Stimulated activated naive CD8-positive, alpha-beta T cell treated with anti-CD3 and anti-CD28 coated beads, Interleukin-15, amount 100 ng/mL, for 72 hours (primary cell): ENCODE measurements at places on chromosomes 1 and 21.

DNA sequence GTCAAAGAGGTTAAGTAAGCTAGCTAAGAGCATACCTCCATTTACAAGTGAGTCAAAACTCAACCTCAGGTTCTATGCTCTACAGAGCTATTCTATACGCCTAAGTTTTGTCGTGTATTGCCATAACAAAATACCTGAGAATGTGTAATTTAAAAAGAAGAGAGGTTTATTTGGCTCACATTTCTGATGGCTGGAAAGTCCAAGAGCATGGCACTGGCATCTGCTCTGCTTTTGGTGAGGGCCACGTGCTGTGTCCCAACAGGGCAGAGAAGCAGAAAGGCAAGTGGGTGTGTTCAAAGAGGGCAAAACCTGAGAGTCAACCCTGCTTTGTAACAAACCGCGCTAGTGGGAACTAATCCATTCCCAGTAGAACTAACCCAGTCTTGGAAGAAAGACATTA, 60.9 kb upstream of the POU2F1 start:
- DNase-seq = no peak

- no peak for DNase-seq
Measured at GRCh38 chr1:29415156-29415830, 179.0 kb downstream of the PTPRU start.

GRCh38 chr1:238196516-238196915, 305.8 kb upstream of the ZP4 start:
- DNase-seq = no peak

DNA sequence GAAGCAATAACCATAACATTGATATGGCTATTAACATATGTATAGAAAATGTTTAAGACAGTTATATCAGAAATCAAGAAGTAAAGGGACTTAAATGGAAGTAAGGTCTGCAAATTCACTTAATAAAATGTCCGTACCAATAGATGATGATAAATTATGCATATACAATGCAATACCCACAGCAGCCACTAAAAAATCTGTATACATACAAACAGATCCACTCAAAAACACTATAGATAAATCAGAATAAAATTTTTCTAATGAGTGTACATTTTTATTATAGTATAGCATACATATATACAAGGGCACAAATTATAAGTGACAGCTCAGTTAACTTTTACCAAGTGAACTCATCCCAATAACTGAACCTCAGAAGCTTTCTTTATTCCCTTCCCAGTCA, 6.0 kb downstream of the LORICRIN start:
- DNase-seq = no peak

DNA sequence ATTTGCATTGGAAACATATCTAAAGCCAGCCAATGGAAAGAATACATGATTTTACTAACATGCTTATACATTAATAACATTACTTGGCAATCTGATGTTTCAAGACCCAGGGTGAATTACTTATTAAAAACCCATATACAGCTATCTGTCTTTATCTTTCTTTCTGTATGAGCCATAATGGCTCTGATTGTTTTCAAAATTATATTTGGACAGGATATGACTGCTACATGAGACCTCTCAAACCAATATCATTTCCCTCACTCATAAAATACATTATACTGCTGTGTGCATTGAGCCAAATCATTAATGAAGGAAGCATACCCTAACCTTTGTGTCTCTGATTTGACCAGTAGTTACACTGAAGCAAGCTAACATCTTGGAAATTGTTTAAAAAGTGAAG, 205.9 kb upstream of the DPYD start:
- no peak for DNase-seq

DNA sequence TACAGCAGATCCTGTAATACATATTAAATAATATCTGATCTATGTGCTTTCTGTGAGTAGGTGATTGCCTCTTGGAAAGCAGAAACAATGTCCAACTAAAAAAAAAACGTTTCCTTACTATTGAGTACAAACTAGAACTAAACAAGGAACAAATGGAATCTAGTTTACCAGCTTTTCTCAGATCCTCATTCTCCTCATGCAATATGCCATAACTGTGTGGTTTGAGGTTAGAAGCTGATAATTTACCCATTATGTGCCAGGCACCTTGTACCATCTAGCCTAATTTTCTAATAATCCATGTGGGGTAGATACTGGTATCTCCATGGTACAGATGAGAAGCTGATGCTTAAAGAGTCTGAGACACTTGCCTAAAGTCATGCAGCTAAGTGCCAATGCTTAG, 154.7 kb downstream of the PTGER3 start:
- DNase-seq = no peak

DNA sequence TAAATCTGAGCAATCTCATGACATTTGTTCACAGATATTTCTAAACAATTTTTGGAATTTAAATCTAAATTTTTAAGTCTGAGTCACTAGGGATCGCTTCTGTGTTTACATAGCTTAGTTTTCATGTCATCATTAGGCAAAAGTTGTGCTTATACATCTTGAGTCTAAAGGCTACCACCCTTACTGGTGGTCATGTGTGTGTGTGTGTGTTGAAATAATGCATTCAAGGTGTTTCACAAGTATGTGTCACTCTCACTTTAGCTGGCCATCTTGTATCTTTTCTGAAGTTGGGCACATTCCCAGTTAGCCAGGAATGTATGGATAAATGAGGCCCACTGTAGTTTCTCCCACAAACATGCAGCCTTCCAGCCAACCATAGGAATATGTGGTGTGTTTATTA, 1162.5 kb upstream of the PRMT6 start:
- no peak for DNase-seq
